ENCODE measurements at places on chromosomes 7 and 10.

DNA sequence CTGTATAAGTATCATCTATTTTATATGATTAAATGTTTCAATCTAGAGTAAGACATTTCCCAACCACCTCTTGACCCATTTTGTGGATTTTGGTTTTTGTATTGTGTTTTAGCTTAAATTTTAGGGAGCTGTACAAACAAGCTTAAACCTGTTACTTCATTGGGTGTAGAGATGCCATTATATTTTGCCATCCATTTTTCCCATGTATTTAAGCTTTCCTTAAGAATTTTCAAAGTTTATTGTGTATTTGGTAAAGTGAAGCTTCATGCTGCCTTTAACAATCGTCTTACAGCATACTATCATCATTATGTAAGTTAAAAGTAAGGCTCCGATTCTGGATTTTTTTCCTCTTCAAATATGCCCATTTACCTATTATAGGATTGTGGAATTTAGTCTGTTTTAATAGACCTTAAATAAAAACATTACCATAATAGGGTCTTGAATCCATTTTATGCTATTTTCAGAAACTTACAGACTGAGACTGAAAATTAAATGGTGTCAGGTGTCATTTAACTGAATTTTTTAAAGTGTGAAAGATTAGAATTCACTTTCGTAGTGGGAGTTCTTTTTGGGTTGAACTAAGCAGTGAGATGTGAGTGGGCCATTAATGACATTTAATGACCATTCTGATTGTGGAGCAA is 2.2 kb downstream of the KMT2E start:
- DNase-seq, result no peak

GRCh38 chr7:99955247-99955646 is 20.6 kb downstream of the AZGP1 start:
- DNase-seq, result no peak

GRCh38 chr10:110357252-110357780 is 52.6 kb upstream of the SMNDC1 start:
- DNase-seq, result no peak

DNA sequence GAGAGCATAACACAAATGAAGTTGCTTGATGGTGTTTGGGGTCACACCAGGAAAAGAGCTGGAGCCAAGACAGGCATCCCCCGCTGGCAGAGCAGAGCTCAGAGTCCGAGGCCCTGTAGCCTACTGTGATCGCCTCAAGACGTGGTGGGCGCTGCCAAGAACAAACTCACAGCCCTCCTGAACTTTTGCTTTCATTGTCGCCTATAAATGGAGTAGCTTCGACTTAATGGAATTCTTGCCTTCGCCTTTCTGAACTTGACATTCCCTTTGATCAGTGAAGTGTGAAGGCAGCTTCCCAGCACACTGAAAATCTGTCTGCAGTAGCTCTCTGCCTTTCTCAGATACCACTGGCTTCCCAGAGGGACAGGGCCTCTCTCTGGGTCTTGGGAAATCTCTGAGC is 21.3 kb downstream of the CPXM2 start:
- DNase-seq, result no peak

- no peak for DNase-seq
Measured at GRCh38 chr7:143882020-143882603, 19.9 kb downstream of the TCAF1 start.

- no peak for DNase-seq
Measured at GRCh38 chr10:3671386-3671955, 113.5 kb downstream of the KLF6 start.

- no peak for DNase-seq
Measured at GRCh38 chr7:96526496-96526895, 183.2 kb downstream of the SEM1 start.
